Panc1 (cell line): ENCODE measurements at places on chromosomes 2 and 18.

GRCh38 chr2:148751907-148752306 is 107.4 kb downstream of the EPC2 start:
- no peaks in the 10 kb centered on the region; the same call in 1 of the 2 replicates for H3K36me3 ChIP-seq
- DNase-seq = no peak
- no peak overlapping the region for H3K27ac ChIP-seq

DNA sequence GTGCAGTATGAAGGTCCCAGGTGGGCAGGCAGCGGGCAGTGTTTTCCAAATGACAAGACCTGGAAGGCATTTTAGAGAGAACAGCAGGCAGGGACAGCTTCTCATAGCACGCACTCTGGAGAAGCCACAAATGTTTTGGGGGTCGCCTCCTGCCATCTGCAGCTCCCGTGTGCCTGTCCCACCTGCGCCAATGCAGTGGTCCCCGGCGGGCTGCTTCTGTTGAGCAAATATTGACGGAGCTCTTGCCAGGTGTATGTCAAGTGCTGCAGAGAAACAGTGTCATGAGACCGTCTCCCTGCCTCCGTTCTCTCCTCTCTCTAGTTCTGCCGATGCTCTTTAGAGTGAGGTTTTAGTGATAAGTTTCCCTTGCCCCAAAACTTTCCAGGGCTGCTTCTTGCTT is 174.8 kb downstream of the LDLRAD4 start:
- H3K27me3 ChIP-seq = peaks cover 13% of the 10 kb centered on the region
- H3K36me3 ChIP-seq = no peaks in the 10 kb centered on the region
- no peak for DNase-seq
- no peak overlapping the region for H3K27ac ChIP-seq

DNA sequence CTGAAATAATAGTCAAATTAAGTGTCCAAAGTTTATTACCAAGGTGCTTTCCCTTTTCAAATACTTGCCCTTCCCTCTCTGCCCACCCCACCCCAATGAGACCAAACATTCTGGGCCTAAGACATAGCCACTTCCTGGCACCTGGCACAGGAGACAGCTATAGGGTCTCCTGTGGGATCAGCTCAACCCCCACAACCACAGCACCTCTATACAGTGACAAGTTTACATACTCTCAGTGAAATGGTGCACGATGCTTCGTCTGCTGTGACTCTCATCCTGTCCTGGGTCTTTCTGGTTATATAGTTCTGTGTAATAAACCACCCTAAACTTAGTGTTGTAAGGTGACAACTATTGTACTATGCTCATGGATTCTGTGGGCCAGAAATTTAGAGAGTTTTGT is 466.2 kb downstream of the FBXO15 start:
- no peaks in the 10 kb centered on the region for H3K27me3 ChIP-seq
- DNase-seq = no peak
- no peak overlapping the region for H3K27ac ChIP-seq
- H3K36me3 ChIP-seq = no peaks in the 10 kb centered on the region
- no peaks in the 10 kb centered on the region for H3K4me1 ChIP-seq

GRCh38 chr2:119283873-119284331 is 60.3 kb downstream of the STEAP3 start:
- no peak overlapping the region for H3K27ac ChIP-seq
- no peak for DNase-seq
- H3K27me3 ChIP-seq = no peaks in the 10 kb centered on the region
- H3K4me3 ChIP-seq = no peak overlapping the region

DNA sequence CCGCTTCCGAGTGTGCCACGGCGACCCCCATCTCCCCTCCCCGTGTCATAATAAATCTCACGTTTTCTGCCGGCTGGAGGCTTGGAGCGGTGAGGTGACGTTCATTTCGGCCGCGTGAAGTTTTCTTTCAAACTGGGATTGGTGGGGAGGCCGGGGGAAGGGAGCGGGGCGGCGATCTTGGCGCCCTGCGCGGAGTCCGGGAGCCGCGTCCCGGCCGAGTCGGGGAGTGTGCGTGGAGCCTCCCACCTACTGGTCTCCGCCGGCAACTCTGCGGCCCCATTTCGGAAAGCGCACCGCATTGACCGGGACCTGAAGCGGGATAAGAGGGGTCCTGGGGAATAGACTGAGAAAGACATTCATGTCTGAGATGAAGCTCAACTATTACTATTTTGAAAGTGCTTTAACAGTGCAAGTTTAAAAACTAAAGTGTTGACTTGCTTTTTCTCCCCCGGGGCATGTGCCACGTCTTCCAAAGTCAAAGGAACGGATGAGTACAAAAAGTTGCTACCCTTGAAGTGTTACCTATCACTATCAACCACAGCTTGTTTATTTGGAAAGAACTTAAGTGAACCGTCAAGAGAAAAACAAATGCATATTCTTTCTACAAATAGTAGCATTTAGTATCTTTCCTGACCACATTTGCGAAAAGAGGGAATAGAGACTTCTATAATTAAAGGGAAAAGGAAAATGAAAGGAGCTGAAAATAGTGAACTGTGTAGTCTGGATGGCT is 818 bp upstream of the IKZF2 start:
- peaks cover 27% of the 10 kb centered on the region for H3K27me3 ChIP-seq
- H3K4me1 ChIP-seq = peaks cover 9% of the 10 kb centered on the region
- no peak for DNase-seq
- H3K36me3 ChIP-seq = no peaks in the 10 kb centered on the region
- H3K4me3 ChIP-seq = peak overlapping the region; percentile 66

DNA sequence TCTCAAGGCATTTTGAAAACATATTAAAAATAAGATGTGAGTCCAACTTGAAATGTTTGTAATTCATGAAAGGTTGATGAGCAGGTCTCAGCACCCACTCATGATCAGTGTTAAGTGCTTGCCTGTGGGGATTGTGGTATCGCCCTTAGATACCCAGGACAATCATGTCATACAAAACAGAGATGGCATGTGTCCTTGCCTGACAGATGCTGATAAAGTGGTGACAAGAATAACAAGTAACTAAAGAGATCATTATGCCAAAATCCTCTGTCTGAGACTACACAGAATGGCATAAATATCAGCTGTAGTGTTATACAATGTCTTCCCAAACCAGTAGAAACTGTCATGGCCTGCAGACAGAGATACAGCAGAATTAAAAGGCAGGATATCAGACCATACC is 930.3 kb downstream of the SUCLG1 start:
- no peaks in the 10 kb centered on the region for H3K4me1 ChIP-seq
- no peaks in the 10 kb centered on the region for H3K27me3 ChIP-seq
- H3K27ac ChIP-seq = no peak overlapping the region
- H3K36me3 ChIP-seq = no peaks in the 10 kb centered on the region
- H3K4me3 ChIP-seq = no peak overlapping the region
- DNase-seq = no peak

GRCh38 chr2:8548619-8549150 is 133.2 kb upstream of the ID2 start:
- H3K27ac ChIP-seq = no peak overlapping the region
- no peak for DNase-seq
- H3K36me3 ChIP-seq = no peaks in the 10 kb centered on the region
- H3K27me3 ChIP-seq = no peaks in the 10 kb centered on the region
- H3K4me3 ChIP-seq = no peak overlapping the region

GRCh38 chr2:111185361-111186022 is 64.8 kb downstream of the BCL2L11 start:
- H3K4me1 ChIP-seq = peaks cover 19% of the 10 kb centered on the region
- peak overlapping the region; percentile 51 for H3K27ac ChIP-seq
- H3K27me3 ChIP-seq = no peaks in the 10 kb centered on the region
- no peak overlapping the region for H3K4me3 ChIP-seq
- no peak for DNase-seq

- no peaks in the 10 kb centered on the region for H3K36me3 ChIP-seq
Observed at GRCh38 chr2:156474401-156474800, 38.2 kb downstream of the GPD2 start.

DNA sequence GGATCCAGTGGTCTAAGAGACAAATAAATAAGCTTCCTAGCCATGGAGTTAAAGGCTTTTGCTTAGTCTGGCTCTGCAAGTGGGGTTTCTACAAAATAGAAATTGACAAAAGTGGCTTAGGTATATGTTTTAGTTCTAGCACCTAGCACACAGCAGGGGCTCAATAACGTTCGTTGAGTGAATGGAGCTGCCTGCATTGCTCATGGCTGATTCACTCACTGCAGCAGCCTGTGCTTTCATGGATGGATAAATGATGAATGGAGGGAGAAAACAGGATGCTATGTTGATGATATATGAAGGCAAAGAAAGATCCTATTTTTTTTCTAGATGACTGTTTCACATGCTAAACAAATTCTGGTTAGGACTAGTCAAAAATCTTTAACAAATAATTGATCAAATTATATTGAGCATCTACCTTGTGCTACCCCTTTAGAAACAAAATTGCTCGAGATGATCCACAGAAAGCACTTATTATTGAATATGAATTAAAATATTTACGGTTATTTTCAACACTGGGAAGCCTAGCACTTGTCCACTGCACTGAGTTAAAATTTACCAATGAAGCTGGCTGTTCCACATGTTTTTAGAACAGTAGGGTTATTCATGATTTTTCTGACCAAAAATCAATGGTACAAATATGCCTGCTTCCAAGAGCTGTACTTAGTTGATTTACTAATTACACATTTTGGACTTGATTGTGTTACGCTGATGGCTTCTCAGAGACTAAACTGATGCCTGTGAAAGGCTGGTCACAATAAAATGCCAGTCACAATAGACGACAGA is 39.6 kb downstream of the HDHD2 start:
- no peaks in the 10 kb centered on the region; the same call in none of the 2 replicates for H3K36me3 ChIP-seq
- H3K4me1 ChIP-seq = no peaks in the 10 kb centered on the region
- H3K4me3 ChIP-seq = no peak overlapping the region
- no peak overlapping the region for H3K27ac ChIP-seq

- no peaks in the 10 kb centered on the region for H3K36me3 ChIP-seq
- H3K27me3 ChIP-seq = no peaks in the 10 kb centered on the region
- H3K4me1 ChIP-seq = no peaks in the 10 kb centered on the region
Observed at GRCh38 chr2:163944347-163944737, 208.5 kb upstream of the FIGN start.

- no peak for DNase-seq
- no peaks in the 10 kb centered on the region for H3K27me3 ChIP-seq
Observed at GRCh38 chr2:38076710-38077430, 919 bp upstream of the CYP1B1 start.

DNA sequence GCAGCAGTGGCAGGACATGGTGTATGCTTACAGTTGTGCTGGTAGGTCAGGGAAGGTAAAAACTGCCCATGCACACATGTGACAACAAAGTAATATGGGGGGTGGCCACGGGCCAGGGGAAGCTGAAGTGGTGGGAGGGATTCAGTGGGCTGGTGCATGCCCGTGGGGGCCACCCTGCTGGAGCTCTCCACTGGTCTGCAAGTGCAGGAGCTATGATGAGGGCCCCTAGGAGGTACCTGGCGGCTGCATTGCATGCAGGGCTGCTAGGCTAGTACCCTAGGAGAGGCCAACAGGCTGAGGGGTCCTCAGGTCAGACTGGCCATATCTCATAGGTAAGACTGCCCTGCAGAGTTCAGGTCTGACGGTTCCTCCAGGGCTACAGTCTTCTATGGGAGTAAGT is 265.9 kb downstream of the NUP35 start:
- H3K27me3 ChIP-seq = no peaks in the 10 kb centered on the region
- H3K4me3 ChIP-seq = no peak overlapping the region
- no peaks in the 10 kb centered on the region for H3K36me3 ChIP-seq
- no peak for DNase-seq

DNA sequence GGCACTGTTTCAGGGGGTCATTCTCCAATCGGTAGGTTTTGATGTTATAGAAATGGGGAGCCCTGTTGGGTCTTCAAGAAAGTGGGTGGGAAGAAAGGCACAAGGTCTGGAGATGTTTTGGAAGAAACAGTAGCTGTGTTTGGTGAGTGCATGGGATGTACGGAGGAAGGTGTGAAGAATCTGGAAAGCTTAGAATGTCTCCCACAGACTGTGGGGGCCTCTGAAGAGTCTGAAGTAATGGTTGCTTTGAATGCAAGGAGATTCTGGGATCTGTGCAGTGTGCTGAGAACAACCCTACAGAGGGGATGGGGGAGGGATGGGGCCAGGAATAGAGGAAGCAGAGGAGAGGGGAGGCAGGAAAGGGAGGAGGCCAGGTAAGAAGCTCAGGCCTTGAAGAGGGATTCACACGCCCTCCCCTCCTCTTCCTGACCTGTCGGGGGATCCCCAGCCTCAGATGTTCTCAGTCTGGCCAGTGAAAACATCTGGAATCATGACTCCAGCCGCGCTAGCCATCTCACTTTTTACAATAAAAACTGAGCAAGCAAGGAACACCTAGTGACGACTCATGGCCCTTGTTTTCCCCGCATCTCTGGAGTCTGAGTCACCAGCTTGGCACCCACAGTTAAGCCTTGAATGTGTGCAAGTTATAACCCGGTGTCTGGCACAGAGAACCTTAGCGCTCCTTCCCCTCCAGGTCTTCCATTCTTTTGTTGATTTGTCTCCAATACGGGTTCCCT is 74.2 kb downstream of the SH3BP4 start:
- H3K27me3 ChIP-seq = no peaks in the 10 kb centered on the region
- DNase-seq = peak; percentile 65
- H3K36me3 ChIP-seq = no peaks in the 10 kb centered on the region
- peaks cover 91% of the 10 kb centered on the region for H3K4me1 ChIP-seq
- H3K4me3 ChIP-seq = peak overlapping the region; percentile 5; the same call in 1 of the 2 replicates
- peak overlapping the region; percentile 88 for H3K27ac ChIP-seq

DNA sequence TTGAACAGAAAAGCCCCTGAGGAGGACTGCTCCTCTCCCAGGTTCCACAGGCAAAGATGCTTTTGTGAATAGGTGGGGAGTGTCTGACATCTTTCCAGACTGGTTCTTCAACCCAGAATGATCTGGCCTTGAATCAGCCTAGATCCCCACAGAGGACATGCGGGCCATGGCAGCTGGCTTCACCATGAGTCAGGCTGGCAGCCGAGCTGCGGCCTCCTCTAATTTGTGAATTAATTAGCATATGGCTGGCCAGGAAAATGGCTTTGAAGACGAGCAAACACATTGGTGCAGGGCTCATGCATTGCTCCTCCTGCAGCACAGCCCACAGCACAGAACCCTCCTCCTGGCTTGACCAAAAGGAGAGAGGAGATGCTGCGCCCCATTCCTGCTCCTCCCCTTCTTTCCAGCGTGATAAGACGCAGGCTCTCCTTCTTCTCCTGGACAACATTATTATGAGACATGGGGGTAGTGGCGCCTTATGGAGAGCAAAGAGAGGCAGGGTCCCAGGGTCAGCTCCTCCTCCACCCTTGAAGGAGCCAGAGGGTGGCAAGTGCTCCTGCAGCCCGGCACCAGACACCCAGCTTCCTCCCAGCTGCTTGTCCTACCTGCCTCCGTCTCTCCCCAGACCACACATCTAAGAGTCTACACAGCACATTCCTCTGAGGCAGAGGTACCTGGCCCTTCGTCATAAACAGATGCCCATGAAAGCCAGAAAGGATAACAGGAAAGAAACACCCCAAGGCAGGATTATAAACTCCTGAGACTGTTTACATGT is 66.7 kb downstream of the EDAR start:
- no peak overlapping the region for H3K27ac ChIP-seq
- no peak overlapping the region for H3K4me3 ChIP-seq
- no peaks in the 10 kb centered on the region for H3K27me3 ChIP-seq
- H3K4me1 ChIP-seq = no peaks in the 10 kb centered on the region
- no peak for DNase-seq
